Suppressor macrophage treated with lipopolysaccharide for 4 hours (primary cell): ENCODE measurements at places on chromosomes 1 and 21.

- DNase-seq: no peak
Observed at GRCh38 chr1:89954401-89954800, 40.5 kb upstream of the ZNF326 start.

GRCh38 chr1:243831463-243831862, 18.6 kb downstream of the AKT3 start:
- DNase-seq: no peak

GRCh38 chr1:239811211-239811885, 280.3 kb upstream of the FMN2 start:
- DNase-seq: no peak

GRCh38 chr1:78587211-78587610, 33.0 kb upstream of the IFI44L start:
- DNase-seq: no peak

- DNase-seq: no peak
Observed at GRCh38 chr1:103948526-103948925, 198.8 kb downstream of the AMY1C start.

- DNase-seq: no peak
Observed at GRCh38 chr1:148386617-148387016, 96.5 kb downstream of the PPIAL4G start.

DNA sequence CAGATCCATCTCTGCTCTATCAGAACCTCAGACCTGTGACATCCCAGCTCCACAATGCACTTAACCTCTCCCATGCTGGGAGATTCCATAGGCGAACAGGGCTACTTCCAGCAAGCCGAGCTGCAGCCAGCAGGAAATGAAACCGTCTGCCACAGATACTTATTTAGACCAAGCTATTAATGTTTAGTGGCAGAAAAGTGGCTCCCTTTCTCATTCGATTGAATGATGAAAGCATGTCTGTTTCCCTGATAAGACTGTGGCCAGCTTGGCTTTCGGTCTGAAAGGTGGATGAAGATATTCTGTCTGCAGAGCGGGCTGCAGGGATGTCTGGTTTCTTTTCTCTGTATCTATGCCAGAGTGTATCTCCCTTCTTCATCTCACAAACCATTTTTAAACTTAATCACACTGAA, 146.4 kb downstream of the GREM2 start:
- no peak for DNase-seq

- DNase-seq: no peak
Observed at GRCh38 chr1:28526886-28527285, 21.0 kb downstream of the RCC1 start.

DNA sequence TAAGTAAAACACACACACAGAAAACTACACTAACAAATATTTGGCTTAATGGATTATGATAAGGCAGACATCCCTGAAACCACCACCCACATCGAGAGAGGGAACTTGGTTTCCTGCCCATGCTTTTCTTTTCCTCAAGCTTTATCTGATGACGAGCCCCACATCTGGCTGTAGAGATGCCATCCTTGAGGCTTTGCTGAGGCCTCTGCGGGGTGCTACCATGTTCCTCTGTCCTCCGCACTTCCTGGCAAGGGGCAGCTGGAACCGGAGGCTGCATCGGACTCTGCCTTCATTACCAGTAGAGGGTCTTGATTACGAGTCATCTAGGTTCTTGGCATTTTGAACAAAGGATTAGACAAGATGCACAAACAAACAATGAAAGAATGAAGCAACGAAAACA, 21.7 kb upstream of the C1orf174 start:
- no peak for DNase-seq

GRCh38 chr1:21913763-21914162, 23.3 kb downstream of the HSPG2 start:
- no peak for DNase-seq
